Fibroblast of skin of right quadriceps (primary cell): ENCODE measurements at places on chromosomes 11 and 22.
A peak's percentile ranks its signal among the peaks of the same experiment; 100 is the strongest.

GRCh38 chr11:77090373-77091111 is 12.1 kb upstream of the OMP start:
- no peak for DNase-seq

DNA sequence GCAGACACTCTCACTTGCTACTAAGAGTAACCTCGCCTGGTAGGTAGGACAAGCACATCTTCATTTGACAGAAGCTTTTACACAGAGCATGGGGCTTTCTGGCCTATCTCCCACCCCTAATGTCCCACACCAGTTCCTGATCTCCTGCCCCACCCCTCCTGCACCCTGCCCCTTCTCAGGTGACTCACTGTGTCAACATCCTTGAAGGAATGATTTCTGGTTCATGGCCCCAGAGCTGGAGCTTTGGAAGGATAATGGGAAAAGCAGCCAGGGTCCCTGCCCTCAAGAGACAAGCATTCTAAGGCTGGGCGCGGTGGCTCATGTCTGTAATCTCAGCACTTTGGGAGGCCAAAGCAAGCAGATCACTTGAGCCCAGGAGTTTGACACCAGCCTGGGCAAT is 47.2 kb downstream of the LRFN4 start:
- DNase-seq = no peak

GRCh38 chr11:15927864-15928217 is 428.5 kb downstream of the SOX6 start:
- DNase-seq = no peak

DNA sequence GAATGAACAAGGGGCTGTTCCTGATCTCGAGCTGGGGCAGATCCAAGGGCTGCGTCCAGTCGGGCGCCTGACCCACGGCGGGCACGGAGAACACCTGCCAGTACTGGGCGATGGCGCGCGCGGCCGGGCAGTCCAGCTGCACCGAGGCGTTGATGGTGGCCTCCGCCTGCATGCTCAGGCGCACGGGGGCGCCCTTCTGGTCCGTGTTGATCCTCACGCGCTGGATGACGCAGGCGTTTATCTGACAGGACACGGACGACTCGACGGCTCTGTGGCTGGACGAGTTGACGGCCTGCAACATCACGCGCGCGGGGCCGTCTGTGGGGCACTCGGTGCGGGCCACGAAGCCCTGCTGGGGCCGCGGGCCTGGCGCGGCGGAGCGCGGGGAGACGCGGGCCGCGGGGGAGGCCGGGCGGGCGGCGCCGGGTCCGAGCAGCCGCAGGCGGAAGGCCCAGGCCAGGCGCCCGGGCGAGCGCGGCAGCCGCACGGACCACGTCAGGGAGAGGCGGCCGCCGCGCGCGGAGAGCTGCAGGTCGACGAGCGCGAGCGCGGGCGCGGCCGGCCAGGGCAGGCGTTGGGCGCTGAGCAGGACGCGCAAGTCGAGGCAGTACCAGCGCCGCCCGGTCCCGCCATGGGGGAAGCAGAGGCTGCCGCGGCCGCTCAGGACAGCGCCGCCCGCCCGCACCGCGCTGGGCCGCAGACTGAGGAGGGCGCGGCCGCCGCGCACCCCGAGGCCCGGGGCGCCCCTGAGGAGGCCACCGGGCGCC is 511 bp downstream of the PKDREJ start:
- peak; percentile 35 for DNase-seq

GRCh38 chr22:43331698-43332097 is 11.5 kb downstream of the SCUBE1 start:
- DNase-seq = no peak
